ENCODE measurements at places on chromosomes 7 and 10.

DNA sequence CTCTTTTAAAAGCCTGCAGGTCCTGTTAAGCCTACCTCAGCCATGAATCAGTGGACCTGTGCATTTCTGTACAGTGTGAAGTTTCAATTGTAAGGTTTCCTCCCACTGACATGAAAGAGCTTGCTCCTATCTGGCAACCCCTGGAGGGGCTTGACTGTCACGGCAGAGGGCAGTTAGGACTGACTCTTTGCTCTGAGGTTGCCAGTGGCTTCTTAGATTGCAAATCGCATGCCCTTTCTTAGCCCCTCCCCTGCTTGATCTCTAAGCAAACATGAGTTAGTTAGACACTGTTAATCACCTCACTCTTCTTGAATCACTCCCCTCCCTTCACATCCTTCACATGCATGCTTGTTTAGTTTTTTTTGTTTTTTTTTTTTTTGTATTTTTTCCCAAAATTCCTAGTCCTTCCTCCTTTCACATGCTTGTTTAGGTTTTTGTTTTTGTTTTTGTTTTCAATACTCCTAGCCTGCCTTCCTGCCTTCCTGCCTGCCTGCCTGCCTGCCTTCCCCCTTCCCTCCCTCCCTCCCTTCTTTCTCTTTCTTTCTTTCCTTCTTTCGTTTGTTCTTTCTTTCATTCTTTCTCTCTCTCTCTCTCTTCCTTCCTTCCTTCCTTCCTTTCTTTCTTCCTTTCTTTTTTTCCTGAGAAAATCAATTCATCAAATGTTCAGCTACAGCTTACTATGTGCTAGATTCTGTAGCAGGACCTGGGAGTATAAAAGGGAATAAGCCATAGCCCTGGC, 6.0 kb upstream of the HIPK2 start:
- no peak for DNase-seq

GRCh38 chr10:845526-845925, 86.0 kb downstream of the LARP4B start:
- DNase-seq, result no peak

- DNase-seq, result no peak
These were observed 73.9 kb upstream of the PTN start for GRCh38 chr7:137417464-137417863.

DNA sequence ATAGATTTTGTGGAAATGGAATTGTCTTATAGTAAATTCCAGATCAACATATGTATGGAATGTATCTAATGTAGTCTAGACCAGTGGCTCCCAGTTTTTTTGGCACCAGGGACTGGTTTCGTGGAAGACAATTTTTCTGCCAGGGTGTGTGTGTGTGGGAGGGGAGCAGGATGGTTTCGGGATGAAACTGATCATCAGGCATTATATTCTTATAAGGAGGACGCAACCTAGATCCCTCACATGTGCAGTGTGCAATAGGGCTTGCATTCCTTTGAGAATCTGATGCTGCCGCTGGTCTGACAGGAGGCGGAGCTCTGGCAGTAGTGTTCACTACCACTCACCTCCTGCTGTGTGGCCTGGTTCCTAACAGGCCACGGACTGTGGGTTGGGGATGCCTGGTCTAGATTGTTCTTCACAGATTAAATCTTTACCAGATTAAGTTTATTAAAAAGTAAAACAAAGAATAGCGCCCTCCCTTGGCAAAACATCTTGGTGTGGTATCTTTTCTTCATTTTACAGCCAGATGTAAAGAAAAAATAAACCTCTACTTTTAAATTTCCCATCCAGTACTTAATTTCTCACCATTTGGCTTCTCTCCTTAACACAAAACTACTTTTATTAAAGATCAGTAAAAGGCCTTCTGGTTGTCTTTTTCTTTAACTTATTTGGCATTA, 48.4 kb downstream of the SEPTIN7 start:
- no peak for DNase-seq

DNA sequence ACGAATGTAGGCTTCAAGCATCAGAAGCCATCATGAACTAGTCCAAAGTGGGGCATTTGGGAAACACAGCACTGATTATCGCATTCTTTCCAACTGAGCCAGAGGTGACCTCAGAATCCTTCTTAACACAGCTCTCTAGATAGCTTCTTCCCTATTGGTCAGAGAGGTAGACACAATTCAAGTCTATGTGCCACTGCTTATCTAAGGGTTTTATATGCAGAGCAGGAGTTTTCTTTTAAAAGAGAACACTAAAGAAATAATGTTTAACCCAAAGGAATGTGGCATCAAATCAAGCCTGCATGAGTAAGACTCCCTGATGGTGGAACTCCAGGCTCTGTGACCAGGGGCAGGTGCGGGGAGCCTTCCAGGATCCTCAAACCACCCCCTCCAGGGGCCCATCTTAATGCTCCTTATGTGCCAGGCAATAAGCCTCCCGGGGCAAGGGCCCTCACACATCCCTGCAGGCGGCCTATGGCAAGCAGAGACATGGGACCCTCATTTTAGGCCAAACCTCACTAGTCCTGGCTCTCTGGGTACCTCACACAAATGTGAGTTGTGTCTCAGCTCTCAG, 13.8 kb downstream of the HSPA12A start:
- DNase-seq, result no peak
